ENCODE measurements at places on chromosomes 1 and 21.

GRCh38 chr1:247357781-247358211 lies 26.1 kb upstream of the ZNF496 start:
- no peak for DNase-seq

DNA sequence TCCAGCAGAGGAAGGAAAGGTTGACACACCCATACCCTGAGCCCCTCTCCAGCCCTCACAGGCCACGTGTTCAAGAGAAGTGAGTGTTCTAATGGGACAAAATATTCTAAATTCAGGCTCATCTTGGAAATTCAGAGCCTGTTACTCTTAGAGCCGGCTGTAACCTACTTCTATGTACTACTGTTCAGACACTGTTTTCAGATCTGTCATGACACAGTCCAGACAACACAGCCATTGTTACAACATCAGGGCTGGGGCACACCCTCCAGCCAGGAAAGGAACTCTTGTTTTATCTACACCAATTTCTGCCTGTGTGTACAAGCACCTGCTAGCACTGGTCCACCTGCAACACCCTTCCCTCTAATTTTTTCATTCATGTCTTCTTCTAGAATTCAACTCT lies 145.4 kb upstream of the C8B start:
- no peak for DNase-seq

DNA sequence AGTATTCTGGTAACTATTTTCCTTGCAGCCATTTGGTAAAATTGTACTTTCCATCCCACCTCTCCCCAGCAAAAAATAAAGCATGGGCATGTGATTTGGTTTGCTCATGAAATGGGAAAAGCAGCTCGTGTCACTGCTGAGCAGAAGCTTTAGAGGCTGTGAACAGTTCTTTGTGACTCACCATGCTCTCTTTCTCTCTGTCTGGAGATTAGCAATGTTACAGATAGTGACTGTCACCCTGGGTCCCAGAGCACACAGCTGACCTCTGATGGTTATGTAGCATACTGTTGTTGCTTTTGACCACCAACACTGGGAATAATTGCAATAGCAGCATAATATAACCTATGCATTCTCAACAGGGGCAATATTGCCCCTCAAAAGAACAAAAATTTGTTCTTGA lies 70.6 kb downstream of the RGS2 start:
- DNase-seq = no peak

GRCh38 chr1:229950020-229950419 lies 117.0 kb upstream of the GALNT2 start:
- no peak for DNase-seq

GRCh38 chr1:87650306-87650705 lies 321.6 kb downstream of the LMO4 start:
- DNase-seq = no peak

GRCh38 chr1:165637427-165637826 lies 6.4 kb downstream of the MGST3 start:
- no peak for DNase-seq

DNA sequence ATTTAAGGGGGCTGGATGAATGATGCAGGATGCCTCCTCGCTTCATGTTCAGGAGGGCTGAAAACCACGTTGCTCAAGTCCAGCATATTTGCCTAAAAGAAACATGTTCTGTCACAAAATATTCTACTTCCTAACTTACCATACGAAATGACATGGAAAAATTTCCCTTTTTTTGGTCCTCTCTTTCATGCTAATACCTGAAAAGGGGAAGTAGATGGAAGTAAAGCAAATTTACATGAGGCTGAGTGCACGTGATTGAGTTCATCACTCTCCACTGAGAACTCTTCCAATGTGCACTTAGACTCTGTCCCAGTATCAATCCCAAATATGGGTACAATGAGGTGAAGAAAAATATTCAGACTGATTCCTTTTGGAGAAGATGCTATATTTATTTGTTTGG lies 23.0 kb downstream of the XCL2 start:
- DNase-seq = no peak

GRCh38 chr1:31383967-31384366 lies 11.1 kb upstream of the FABP3 start:
- DNase-seq = no peak

DNA sequence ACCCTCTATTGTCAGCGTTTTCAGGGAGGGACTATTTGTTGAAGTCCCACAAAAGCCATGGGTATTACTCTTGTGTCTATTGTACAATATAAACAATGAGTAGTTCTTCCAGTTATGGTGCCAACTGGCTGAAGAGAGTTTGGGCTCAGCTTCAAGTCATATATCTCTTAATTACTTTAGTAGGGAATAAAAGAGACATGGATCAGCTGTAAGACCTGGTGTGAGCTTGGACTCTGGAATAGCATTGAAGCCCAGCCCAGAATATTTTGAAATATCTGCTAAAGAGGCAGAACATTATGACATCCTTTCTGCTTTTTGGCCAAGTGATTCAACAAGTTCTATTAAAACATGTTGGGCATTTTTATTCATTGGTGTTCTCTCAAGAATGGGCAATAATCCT lies 224.9 kb downstream of the BACH1 start:
- no peak for DNase-seq

DNA sequence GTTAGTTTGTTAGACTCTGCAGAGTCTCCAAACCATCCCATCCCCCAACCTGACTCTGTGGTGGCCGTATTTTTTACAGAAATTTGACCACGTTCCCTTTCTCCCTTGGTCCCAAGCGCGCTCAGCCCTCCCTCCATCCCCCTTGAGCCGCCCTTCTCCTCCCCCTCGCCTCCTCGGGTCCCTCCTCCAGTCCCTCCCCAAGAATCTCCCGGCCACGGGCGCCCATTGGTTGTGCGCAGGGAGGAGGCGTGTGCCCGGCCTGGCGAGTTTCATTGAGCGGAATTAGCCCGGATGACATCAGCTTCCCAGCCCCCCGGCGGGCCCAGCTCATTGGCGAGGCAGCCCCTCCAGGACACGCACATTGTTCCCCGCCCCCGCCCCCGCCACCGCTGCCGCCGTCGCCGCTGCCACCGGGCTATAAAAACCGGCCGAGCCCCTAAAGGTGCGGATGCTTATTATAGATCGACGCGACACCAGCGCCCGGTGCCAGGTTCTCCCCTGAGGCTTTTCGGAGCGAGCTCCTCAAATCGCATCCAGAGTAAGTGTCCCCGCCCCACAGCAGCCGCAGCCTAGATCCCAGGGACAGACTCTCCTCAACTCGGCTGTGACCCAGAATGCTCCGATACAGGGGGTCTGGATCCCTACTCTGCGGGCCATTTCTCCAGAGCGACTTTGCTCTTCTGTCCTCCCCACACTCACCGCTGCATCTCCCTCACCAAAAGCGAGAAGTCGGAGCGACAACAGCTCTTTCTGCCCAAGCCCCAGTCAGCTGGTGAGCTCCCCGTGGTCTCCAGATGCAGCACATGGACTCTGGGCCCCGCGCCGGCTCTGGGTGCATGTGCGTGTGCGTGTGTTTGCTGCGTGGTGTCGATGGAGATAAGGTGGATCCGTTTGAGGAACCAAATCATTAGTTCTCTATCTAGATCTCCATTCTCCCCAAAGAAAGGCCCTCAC lies at the start of gene OLIG2:
Gene OLIG2, plus strand, starts transcription at position 447 of the 954 bp plus-strand sequence. CDS start 928 bp downstream, outside the sequence.
- peak; percentile 6 for DNase-seq

DNA sequence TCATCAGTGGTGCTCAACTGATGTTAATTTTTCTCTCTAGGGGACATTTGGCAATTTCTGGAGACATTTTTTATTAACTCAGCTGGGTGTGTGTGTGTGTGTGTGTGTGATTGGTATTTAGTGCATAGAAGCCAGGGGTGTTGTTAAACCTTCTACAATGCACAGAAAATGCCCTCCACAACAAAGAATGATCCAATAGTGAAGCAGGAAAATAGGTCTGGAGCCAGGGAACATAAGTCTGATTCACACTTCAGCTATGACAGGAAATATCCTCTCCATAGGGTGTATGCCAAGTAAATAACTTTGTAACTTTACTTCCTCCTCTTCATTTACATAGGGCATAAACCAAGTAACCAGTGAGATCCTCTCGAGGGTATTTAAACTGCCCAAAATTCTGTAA lies 25.1 kb upstream of the TMEM61 start:
- DNase-seq = no peak

- no peak for DNase-seq
Measured at GRCh38 chr1:87673748-87674147, 345.1 kb downstream of the LMO4 start.

GRCh38 chr1:35151220-35151619 lies 41.7 kb downstream of the SFPQ start:
- no peak for DNase-seq

- no peak for DNase-seq
Measured at GRCh38 chr1:214458541-214458940, 92.9 kb downstream of the PTPN14 start.

- no peak for DNase-seq
Measured at GRCh38 chr21:46425571-46425970, 33.1 kb upstream of the DIP2A start.

- no peak for DNase-seq
Measured at GRCh38 chr1:229328598-229329362, 14.1 kb downstream of the CCSAP start.

DNA sequence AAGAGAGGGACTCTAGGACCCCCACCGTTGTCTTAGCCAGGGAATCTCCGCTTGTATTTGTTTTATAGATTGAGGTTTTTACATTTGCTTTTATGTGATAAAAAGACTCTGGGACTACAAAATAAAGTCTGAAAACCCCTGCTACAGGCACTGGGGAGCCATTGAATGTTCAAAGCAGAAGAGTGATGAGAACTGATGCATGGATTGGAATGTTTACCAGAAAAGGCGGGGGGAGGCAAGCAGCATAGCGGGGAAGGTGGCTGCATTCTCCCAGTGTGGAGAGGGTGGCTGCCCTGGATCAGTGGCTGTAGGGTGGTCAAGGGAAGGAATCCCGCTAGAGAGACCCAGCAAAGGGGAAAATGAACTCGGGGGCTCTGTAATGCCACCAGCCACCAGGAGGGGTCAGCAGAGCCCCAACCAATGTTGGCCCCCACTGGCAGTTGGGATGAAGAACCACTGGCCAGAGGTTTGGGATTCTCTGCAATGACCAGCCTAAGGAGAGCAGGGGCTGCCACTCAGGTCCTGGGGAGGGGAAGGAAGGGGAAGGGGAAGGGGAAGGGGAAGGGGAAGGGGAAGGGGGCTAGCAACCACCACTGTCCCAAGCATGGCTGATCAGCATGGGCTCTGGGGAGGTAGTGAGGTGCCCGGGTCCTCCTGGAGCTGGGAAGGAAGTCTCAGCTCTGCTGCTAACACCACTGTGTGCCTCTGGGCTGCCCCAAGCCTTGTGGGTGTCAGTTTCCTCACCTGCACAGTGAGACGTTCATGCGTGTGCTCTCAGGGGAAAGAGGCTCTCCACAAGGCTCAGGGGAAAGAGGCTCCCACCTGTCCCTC lies 19.2 kb upstream of the PEF1 start:
- peak; percentile 55 for DNase-seq

DNA sequence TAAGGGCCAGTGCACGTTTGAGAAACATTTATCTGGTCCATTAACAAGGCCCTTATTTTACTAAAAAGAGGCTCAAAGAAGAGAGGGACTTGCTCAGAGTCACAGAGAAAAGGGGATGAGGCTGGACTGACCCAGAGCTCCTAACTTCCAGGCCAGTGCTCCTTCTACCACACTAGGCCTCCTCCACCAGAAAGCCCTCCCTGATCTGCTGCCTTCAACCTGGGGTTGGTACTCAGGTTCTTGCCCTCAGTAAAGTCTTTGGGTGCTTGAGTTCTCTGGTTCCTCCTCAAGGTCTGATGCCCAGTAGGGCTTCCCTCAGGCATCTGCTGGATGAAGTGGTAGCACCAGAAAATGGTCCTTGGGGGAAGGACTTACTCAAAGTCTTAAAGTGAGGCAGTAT lies 26.0 kb downstream of the TTC39A start:
- no peak for DNase-seq

GRCh38 chr1:203117611-203118575 lies 9.6 kb upstream of the ADORA1 start:
- DNase-seq = peak; percentile 83

DNA sequence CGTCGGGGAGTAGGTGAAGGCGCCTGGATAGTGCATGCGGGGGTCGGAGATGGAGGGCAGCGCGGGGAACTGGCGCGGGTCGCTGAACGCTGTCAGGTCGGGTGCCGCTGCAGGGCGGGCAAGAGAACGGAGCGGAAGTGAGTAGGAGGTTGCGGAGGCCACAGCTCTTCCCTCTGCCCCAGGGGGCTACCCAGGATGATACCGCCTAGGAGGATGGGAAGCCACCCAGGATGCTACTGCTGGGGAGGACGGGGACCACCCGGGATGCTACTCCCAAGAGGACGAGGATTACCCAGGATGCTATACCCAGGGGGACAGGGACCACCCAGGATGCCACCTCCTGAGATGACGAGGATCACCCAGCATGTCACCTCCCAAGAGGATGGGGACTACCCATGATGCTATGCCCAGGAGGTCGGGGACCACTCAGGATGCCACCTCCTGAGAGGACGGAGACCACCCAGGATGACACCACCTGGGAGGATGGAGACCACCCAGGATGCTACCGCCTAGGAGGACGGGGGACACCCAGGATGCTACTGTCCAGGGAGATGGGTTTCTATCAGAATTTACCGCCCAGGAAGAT lies 123.8 kb downstream of the CLIC6 start:
- DNase-seq = no peak

GRCh38 chr1:246689409-246690008 lies 34.7 kb upstream of the SCCPDH start:
- DNase-seq = peak; percentile 82

DNA sequence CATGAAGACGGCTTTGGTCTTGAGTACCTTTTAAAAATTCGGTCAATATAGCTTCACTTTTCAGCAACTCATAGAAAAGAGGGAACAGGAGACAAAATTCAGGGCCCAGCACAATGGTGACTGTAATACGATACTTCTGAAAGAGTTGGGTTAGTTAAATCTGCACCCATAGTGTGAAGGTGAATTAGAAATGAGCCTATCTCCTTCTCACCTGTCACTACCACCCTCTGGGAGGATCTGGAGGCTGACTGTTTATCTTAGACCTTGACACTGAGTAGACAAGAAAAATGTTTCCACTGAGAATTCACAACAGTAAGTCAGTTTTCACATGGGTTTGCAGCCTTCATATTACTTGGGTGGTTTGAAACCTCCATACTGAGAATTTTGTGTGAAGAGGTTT lies 57.9 kb upstream of the HMGB4 start:
- DNase-seq = no peak

DNA sequence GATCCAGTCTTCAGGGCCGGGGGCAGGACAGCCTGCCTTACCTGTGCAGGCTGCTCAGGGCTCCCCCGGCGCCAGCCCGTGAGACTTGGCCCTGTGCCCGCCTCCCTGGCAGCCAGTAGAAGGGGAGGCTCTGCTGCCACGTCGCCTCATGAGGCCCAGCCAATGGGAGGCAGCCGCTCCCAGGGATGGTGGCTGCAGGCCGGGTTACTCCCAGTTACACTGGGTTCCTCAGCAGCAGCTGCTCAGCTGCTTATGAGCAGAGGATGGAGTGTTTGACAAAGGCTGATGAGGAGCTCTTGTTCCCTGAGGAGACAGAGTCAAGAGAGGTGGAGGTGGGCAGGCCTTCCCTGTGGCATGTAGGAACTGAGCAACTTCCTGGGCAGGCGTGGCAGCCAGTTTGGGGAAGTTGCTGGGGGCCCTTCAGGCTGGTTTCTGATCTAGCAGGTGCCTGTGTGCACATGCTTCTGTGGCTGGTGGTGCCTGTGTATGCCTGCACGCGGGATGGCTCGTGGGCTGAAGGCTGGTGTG lies 5.5 kb downstream of the MFSD2A start:
- no peak for DNase-seq

Measured in cerebellar cortex (tissue), 1 donor.